ENCODE measurements at places on chromosomes 11 and 22.
A peak's percentile ranks its signal among the peaks of the same experiment; 100 is the strongest.

GRCh38 chr22:49904040-49904369 lies 14.2 kb downstream of the ALG12 start:
- peak; percentile 61 for DNase-seq

DNA sequence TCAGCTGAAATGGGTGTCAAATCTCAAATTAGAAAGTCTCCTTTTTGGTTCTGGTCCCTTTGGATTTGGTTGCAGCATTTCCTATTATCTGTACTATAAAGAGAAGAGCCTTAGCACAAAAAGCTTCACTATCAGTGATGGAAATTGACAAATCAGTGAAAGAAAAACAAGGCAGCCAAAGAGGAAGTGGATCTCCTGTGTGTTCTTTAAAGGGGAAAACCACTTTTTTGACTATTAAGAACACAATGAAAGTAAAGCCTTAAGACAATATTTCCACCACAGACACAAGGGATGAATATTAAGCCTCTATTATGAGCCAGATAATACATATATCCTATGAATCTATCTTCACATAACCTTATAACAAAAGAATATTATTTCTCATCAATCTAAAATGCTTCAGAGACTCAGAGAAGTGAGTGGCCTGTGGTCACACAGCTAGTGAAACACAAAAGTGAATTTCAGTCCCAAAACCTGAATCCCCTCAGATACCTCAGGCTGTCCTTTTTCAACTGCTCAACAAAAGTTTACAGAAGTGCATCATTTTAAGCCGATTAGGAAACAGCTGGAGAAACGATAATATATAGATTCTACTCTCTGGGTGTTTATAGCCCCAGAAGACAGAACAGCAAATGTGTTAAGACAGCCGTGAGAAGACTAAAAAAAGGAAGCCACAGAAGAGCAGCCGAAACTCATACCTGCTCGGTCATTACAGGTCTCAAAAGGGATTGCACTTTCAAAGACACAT lies 24.4 kb upstream of the FSHB start:
- no peak for DNase-seq

GRCh38 chr11:75797792-75798191 lies 17.2 kb upstream of the UVRAG start:
- no peak for DNase-seq

GRCh38 chr11:59510941-59511589 lies at the start of gene OR4D9:
TSS of gene OR4D9 (plus strand) at chr11:59511539. CDS start at chr11:59514913, 3,374 bp downstream.
- DNase-seq: no peak

DNA sequence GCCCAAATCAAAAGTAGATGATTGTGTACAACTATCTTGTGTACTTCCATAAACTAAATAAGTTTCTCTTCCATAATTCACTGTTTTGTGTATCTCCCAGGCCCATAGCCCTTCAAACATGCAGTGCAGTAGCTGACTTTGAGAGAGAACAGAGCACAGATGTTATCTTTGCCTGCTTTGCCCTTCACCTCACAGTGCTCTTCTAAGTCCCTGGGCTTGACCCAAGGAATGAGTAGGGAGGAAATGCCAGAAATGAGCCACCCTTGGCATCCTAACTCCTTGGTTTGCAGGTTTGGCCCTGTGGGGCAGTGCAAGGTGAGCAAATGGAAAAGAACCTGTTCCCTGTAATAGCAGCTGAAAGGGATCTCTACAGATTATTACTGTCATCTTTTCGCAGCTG lies 79.2 kb downstream of the STIM1 start:
- no peak for DNase-seq

DNA sequence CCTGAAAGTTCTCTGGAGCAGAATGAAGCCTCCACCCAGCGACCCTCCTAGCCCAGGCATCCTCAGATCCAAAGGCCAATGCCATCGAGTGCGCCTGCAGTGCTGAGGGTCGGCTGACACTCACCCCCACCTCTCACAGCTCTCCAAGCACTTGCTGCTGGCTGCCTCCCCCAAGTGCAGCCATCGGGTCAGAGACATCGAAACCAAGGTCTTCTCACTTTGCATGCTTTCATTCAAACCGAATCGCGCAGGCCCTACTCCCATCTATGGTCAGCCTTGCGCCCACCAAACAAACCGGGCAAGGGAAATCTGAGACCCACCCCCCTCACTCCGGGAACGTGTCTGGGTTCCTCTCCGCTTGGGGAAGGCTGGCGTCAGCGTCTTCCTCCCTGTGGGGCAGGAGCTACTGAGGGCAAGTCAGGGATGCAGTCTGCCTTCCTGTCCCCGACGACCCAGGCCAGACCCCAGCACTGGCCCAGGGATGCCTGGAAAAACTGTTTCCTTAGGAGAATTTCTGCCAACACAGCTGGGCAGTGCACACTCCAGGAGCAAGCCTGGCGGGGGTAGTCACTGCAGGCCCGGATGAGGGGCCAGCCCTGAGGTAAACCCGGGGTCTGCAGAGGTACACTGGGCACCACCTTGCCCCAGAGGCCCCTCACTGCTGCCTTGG lies 7.0 kb downstream of the WNT7B start:
- DNase-seq: no peak

GRCh38 chr11:134598368-134598767 lies 186.3 kb upstream of the B3GAT1 start:
- DNase-seq: no peak

DNA sequence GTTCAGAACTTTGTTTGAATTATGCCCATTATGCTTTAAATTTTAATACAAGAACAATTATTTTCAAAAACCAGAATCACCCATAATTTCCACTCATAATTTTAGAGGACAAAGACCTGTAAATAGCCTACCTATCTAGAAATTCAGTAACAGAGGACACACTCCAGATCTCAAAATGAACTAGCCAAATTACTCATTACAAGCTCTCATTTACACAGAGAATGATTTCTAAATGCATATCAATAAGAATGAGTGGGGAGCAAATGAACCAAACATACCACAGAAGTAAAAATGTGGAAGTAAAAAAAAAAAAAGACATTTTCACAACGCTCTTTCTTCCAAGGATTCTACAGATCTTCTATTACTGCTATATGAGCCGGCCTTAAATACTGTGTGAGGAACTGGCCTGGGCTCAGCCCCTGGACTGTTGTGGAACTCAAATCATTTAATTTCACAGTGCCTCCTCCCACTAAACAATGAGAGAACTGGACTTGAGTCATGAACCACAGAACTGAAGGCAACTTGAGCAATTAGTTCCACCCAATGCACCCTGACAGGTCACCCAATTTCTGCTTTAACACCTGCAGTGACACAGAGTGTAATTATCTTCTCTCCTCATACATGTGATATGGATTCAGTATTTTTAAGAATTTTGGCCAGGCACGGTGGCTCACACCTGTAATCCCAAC lies 8.0 kb downstream of the MRTFA start:
- no peak for DNase-seq

- DNase-seq: no peak
These were observed 9.5 kb upstream of the CREB3L1 start for GRCh38 chr11:46267930-46268329.

- peak; percentile 88 for DNase-seq
These were observed 1.2 kb downstream of the TSPO start for GRCh38 chr22:43152357-43153071.

DNA sequence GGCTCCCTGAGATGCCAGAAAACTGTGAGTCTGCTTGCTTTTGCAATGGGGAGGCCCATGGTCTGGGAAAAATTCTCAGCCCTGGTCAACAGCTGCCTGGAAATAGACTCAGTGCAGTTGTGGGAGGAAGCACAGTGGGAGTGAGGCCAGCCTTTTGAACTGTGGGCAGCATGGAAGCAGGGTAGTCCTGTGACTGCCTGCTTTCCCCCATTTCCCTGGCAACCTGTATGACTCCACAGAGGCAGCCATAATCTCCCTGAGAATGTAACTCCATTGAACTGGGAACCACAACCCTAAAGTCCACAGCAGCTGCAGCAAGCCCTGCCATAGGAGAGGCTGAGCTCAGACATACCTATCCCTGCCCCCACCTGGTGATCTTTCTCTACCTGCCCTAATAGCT lies 494.6 kb upstream of the FAT3 start:
- no peak for DNase-seq

GRCh38 chr11:69059985-69060384 lies 11.3 kb downstream of the TPCN2 start:
- no peak for DNase-seq

GRCh38 chr11:10638316-10638925 lies 55.1 kb downstream of the IRAG1 start:
- DNase-seq: no peak

- DNase-seq: no peak
These were observed 54.5 kb upstream of the PRODH start for GRCh38 chr22:18990355-18991137.

GRCh38 chr22:48098243-48098920 lies 1335.9 kb downstream of the TBC1D22A start:
- no peak for DNase-seq

DNA sequence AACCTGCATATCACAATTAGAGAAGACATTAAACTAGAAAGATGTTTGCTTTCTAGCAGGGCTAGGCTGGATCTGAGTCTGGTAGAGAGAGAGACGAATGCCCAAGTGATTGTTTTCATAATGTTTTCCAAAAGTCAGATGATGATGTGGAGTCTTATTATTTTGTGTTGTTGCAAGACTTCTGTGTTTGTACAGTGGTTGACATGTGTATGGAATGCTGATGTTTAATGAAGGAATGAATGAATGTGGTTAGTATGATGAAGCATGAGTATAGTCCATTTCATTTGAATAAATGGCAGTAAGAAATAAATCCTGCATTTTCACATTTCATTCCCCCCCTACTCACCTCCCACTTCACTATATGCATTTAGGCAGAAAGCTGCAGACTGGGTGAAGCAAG lies 69.6 kb downstream of the PPP2R1B start:
- no peak for DNase-seq

DNA sequence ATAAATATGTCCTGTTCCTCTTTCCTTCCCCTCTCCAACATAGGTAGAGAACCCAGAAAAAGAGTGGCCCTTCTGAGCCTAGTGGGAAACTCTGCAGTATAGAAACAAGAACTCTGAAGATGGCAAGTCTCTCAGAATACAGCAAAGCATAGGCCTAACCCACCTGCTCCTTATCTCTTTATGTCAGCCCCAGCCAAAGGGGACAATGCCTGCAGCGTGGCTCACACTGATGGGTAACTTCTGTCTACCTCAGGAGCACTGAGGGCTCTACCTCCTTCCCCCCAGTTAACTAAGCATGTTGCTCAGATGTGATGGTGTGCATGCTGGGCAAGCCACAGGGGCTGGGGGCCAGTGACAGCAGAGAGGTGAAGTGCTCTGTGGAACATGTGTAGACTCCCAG lies 4.9 kb upstream of the NRIP3 start:
- no peak for DNase-seq

- peak; percentile 20 for DNase-seq
These were observed 57.4 kb downstream of the LINC01488 start for GRCh38 chr11:69538854-69539253.

- no peak for DNase-seq
These were observed 32.0 kb upstream of the SERPIND1 start for GRCh38 chr22:20741634-20742581.

DNA sequence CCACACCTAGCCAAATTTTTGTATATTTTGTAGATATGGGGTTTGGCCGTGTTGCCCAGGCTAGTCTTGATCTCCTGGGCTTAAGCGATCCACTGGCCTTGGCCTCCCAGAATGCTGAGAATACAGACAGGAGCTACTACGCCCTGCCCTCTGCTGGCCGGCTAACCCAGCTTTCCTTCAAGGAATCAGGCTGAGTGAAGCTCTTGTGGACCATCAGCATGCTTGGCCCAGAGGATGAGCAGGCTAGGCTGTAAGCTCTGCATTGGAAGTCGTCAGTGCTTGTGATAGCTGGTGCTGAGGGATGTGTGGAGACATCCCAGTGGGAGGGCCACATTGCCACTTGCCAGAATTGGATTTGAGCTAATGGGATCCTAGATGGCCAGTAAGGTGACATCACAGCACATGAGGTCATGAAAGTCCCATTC lies 60.6 kb downstream of the MED15 start:
- no peak for DNase-seq

DNA sequence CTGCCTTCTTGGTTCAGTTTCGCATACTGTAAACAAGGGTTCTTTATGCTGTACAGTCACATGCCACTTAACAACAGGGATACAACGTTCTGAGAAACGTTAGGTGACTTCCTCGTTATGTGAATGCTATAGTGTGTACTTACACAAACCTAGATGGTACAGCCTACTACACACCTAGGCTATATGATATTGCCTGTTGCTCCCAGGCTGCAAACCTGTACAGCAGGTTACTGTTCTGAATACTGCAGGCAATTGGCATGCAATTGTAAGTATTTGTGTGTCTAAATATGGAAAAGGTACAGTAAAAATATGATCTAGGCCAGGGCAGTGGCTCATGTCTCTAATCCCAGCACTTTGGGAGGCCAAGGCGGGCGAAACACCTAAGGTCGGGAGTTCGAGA lies 85.7 kb upstream of the PRDM11 start:
- DNase-seq: no peak

GRCh38 chr11:19723572-19724342 lies 11.1 kb downstream of the NAV2 start:
- DNase-seq: no peak

GRCh38 chr11:132780046-132780445 lies 752.3 kb downstream of the OPCML start:
- no peak for DNase-seq

DNA sequence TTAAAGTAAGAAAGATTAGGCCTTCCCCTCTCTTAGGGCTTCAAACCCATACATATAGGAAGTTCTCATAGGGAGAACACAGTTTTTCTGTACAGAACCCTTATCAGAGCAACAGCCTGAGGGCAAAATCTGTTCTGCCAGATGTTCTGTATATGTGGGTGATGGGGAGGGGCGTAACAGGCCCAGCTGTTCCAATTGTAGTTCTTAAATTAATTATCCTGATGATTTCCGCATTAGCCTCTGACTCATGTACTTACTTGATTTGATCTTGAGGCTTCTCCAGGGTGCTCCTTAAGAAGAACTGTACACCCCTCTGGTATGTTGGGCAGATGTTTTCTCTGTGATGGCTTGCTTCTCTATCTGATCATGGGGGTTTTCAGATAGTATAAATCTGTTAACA lies 123.1 kb upstream of the C11orf87 start:
- no peak for DNase-seq

DNA sequence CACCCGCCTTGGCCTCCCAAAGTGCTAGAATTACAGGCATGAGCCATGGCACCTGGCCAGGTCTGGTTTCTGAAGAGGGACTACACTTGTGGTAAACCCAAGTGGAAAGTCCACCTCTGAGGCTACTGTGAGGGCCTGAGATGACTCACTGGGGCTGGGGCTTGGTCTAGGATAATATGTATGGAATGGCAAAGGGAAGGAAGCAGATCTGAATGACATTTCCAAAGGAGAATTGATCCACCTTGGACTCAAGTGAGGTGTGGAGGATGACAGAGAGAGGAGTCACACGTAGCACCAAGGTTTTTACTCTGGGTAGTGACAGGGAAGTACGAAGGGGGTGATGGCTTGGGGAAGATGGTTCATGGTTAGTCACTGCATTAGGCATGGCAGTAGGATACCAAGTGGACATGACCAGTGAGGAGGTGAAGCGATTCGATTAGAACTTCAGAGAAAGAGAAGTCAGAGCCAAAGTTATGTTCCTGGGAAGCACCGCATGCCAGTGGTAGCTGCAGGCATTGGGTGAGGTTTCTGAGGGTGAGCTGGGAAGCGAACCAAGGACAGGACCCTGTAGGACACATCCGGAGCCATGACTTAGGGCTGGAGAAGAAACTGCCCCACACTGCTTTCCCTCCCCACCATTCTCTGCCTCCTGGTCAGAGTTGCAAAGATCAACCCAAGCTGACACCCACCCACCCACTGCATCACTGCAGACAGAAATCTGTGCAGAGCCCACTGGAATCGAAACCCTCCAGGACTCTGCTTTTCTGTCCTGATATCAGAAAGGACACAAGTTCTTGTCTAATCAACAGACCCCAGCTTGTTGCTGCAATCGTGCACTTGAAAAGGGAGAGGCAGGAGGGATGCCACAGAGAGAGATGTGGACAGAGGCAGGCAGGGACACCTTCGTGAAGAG lies 13.0 kb upstream of the BCL9L start:
- peak; percentile 84 for DNase-seq

All from upper lobe of left lung (tissue), 6 donors.